Upper lobe of right lung (tissue), 1 donor: ENCODE measurements at places on chromosomes 11 and 22.

GRCh38 chr11:487571-488021, 19.4 kb downstream of the RNH1 start:
- H3K4me3 ChIP-seq, result no peak overlapping the region
- DNase-seq, result no peak
- no peaks in the 10 kb centered on the region for H3K4me1 ChIP-seq
- no peaks in the 10 kb centered on the region for H3K27me3 ChIP-seq

GRCh38 chr11:96160732-96161306, 182.2 kb downstream of the MAML2 start:
- no peak overlapping the region for H3K4me3 ChIP-seq
- no peaks in the 10 kb centered on the region for H3K27me3 ChIP-seq
- DNase-seq, result no peak
- H3K4me1 ChIP-seq, result peaks cover 21% of the 10 kb centered on the region
- H3K27ac ChIP-seq, result peak overlapping the region; percentile 33
- no peaks in the 10 kb centered on the region for H3K36me3 ChIP-seq

DNA sequence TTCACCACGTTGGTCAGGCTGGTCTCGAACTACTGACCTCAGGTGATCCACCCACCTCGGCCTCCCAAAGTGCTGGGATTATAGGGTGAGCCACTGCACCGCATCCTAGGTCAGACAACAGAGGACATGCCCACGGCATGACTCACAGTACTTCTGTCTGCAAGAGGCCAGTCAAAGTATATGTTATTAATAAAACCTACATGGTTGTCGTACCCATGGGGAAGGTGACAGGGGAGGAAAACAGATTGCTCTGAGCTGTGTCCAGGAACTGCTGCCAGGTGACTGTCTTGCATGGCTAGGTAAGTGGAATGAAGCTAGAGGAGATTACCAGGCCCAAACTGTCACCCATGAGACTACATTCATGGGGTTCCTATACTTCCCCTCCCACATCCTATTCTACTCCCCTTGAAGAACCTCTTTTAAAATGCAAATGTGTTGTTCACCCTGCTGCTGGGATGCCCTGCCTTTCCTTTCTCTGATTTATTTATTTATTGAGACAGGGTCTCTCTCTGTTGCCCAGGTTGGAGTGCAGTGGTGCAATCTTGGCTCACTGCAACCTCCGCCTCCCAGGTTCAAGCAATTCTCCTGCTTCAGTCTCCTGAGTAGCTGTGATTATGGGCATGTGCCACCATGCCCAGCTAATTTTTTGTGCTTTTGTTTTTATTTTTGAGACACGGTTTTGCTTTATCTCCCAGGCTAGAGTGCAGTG, 2.0 kb upstream of the NLRX1 start:
- peaks cover 5% of the 10 kb centered on the region for H3K4me1 ChIP-seq
- no peaks in the 10 kb centered on the region for H3K27me3 ChIP-seq
- DNase-seq, result no peak

- H3K4me1 ChIP-seq, result no peaks in the 10 kb centered on the region
- H3K36me3 ChIP-seq, result no peaks in the 10 kb centered on the region
- H3K27me3 ChIP-seq, result no peaks in the 10 kb centered on the region
These were observed 6.7 kb downstream of the SLC5A12 start for GRCh38 chr11:26715133-26715532.

DNA sequence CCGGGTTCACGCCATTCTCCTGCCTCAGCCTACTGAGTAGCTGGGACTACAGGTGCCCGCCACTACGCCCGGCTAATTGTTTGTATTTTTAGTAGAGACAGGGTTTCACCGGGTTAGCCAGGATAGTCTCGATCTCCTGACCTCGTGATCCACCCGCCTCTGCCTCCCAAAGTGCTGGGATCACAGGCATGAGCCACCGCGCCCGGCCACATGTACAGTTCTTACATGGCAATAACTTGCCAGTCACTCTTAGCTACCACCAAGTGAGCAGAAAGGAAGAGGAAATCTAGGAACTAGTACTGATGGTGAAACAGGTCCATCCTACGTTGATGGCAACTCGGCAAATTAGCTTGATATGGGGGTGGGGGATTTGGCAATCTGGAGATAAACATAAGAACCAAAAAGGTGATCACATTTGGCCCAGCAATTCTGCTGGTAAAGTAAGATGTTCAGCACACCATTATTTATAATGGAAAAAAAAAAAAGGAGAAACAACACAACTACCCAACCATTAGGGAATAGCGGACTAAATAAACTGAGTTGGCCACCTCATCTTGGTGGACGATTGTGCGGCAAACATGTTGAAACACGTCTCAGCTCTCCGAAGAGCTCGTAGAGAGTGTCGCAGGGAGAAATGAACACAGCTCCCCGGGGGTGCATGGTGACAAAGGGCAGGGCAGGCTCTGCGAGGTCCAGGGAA, 5.3 kb downstream of the NLRP6 start:
- peaks cover 74% of the 10 kb centered on the region for H3K27me3 ChIP-seq
- no peak overlapping the region for H3K27ac ChIP-seq
- no peaks in the 10 kb centered on the region for H3K36me3 ChIP-seq
- H3K4me1 ChIP-seq, result peaks cover 34% of the 10 kb centered on the region

DNA sequence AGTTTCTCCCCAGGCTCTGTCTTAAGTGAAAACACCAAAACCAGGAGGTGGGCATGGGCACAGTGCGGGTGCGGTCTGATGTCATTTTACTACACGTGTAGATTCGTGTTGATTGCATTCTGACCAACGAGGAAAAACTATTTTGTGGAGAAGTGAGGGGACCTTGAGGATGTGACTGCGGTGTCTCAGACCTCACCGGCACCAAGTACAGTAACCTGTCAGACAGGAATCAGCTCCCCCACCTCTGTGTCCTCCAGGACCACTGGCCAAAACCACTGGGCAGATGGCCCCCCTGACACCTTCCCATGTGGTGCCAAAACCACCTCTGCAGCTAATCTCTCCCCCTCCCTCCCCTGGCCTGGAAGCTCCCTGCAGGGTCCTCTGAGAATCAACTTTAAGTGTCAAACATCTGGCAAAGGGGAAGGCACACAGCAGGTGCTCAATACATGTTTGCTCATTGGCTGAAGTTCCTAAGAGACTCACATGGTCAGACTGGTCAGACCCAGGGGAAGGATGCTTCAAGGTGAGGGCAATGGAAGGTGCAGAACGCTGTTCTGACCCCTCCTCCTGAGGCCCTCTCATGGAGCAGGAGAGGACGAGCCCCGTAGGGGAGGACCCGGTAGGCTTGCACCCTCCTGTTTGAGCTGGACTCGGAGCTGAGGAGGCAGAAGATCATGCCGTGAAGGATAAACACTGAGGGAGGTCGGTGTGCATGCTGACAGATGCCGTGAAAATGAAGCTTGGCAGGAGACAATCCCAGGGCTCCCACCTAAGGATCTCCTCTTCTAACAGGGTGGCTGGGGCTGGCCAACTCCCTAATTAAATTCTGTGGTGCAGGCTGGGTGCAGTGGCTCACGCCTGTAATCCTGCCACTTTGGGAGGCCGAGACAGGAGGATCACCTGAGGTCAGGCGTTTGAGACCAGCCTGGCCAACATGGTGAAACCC, 129.9 kb downstream of the MPPED1 start:
- no peaks in the 10 kb centered on the region for H3K36me3 ChIP-seq
- no peak overlapping the region for H3K27ac ChIP-seq

- no peaks in the 10 kb centered on the region for H3K27me3 ChIP-seq
- peaks cover 16% of the 10 kb centered on the region for H3K4me1 ChIP-seq
- H3K36me3 ChIP-seq, result no peaks in the 10 kb centered on the region
- DNase-seq, result peak; percentile 53
- no peak overlapping the region for H3K27ac ChIP-seq
These were observed 18.2 kb downstream of the P2RY2 start for GRCh38 chr11:73236205-73236765.

DNA sequence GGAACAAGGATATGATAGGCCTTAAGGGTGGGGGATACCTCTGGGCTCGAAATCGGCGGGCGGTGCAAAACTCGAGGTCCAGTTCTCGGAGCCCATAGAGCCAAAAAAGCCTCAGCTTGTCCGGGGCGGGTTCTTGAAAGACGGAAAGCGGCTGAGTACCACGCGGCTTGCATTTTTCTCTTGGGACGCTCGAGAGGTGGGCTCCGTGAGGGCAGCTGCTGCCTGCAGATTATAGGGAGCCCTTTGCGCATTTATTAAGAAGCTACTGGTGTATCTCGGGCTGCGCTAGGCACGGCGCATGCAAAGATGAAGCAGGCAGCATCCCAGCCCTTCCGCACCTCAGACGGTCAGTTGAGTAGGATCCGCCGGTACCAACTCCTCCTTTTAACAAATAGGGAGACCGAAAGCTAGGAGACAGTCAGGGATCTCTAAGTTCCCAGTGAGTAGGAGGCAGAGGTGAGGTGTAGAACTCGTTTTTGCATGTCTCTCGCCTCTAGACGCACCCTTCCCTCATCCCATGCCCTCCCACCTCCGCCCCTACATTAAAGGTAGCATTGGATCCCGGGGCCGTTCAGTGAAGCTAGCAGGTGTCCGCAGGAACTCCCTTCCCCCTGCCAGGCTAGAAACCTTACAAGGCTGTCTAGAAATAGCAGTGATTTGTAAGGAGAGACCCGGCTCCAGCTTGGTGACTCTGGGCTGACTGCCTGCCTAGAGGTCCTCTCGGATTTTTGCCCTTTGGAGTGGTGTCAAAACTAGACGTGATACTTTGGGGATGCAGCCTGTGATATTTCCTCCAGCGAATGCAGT, 768 bp downstream of the LDHA start:
- H3K27ac ChIP-seq, result peak overlapping the region; percentile 90
- H3K36me3 ChIP-seq, result peaks cover 38% of the 10 kb centered on the region
- peak overlapping the region; percentile 88 for H3K4me3 ChIP-seq

DNA sequence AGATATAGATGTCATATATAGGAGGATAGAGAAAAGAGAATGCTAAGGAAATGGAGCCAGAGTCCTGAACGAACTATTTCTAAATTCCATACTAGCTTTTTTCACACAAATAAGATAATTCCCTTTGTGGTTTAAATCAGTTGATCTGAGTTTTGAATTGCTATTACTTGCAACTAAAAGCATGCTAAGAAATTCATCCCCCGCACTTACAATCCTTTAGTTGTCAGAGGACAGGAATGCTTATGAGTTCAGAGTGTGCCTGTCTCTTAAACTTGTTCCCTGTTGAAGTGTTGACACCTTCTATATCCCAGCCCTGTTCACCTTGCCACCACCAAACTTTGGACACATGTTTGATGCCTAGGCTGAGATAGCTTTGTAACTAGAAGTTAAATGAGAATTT, 406.2 kb downstream of the METTL15 start:
- no peak overlapping the region for H3K4me3 ChIP-seq
- H3K36me3 ChIP-seq, result no peaks in the 10 kb centered on the region
- no peak for DNase-seq
- no peak overlapping the region for H3K27ac ChIP-seq
- no peaks in the 10 kb centered on the region for H3K27me3 ChIP-seq

DNA sequence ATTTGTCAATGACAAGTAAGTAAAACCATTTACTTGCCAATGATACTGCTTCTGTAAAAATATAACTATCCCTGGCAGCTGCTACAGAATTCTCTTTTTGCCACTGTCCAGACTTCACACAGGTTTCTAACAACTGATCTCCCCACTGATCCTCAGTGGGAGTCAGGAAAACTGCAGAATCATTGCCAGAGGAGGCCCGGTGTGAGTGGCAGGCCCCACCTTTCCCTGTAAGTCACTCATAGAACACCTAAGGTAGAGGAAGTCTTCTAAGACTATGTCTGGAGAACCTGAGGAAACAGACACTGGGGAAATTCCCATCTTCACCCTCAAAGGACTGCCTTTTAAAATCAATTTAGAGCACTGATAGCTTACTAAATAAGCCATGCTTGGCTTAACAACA, 66.3 kb downstream of the ZC3H12C start:
- no peaks in the 10 kb centered on the region for H3K4me1 ChIP-seq
- no peak overlapping the region for H3K27ac ChIP-seq
- H3K4me3 ChIP-seq, result no peak overlapping the region
- no peak for DNase-seq
- peaks cover 34% of the 10 kb centered on the region for H3K36me3 ChIP-seq
- H3K27me3 ChIP-seq, result no peaks in the 10 kb centered on the region

DNA sequence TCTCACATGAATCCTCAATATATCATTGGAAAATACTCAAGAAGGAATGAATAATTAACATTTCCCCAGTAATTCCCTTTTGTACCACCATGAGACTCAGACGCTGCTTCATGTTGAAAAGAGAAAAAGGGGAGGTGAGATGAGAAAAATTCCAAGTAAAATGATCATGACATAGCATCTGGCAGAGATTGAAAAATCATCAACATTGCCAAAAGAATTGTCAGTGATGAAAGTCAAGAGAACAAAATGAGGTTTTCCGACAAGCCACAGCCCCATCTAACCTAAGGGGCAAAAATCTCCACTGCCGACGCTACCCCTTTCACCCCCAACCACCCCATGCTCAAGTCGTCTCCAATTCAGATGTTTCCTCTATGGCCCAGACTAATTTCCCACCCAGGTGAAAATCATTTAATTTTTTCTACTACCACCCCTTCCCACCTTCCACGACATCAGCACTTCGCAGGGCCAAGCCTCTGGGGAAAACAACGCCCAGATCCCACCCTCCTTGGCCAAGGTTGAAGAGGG, 1.2 kb downstream of the RAB6A start:
- H3K4me3 ChIP-seq, result peak overlapping the region; percentile 98
- H3K4me1 ChIP-seq, result peaks cover 23% of the 10 kb centered on the region
- no peaks in the 10 kb centered on the region for H3K27me3 ChIP-seq
- H3K36me3 ChIP-seq, result no peaks in the 10 kb centered on the region
- peak overlapping the region; percentile 98 for H3K27ac ChIP-seq
- no peak for DNase-seq

GRCh38 chr11:113563766-113564526, 88.7 kb upstream of the DRD2 start:
- no peaks in the 10 kb centered on the region for H3K36me3 ChIP-seq
- no peak overlapping the region for H3K4me3 ChIP-seq
- no peaks in the 10 kb centered on the region for H3K27me3 ChIP-seq

DNA sequence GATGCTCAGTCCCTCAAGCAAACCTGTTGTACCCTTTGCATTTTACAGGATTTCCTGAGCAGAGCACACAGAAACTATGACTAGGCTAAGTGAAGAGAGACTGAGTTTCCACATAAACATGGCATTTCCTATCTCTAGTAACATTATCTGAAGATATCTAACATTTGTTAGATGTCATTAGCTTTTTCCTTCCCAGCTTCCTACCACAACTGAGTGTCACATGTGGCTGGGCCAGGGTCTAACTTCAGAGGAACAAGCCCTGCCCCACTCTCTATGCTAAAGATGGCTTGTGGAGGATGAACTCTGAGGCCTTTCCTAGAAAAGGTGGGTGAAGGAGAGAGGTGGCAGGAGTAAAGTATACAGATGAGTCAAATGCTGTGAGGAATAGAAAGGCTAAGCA, 16.5 kb downstream of the C22orf42 start:
- H3K36me3 ChIP-seq, result no peaks in the 10 kb centered on the region
- DNase-seq, result no peak
- H3K4me1 ChIP-seq, result no peaks in the 10 kb centered on the region
- H3K27ac ChIP-seq, result no peak overlapping the region
- no peaks in the 10 kb centered on the region for H3K27me3 ChIP-seq

- no peak for DNase-seq
- H3K27me3 ChIP-seq, result no peaks in the 10 kb centered on the region
- no peak overlapping the region for H3K4me3 ChIP-seq
- no peaks in the 10 kb centered on the region for H3K4me1 ChIP-seq
- no peak overlapping the region for H3K27ac ChIP-seq
- H3K36me3 ChIP-seq, result no peaks in the 10 kb centered on the region
These were observed 92.8 kb downstream of the MYEOV start for GRCh38 chr11:69386594-69387408.

GRCh38 chr11:129021295-129021694, 78.6 kb upstream of the TP53AIP1 start:
- H3K27ac ChIP-seq, result no peak overlapping the region
- H3K4me3 ChIP-seq, result no peak overlapping the region
- no peaks in the 10 kb centered on the region for H3K27me3 ChIP-seq
- no peak for DNase-seq
- no peaks in the 10 kb centered on the region for H3K4me1 ChIP-seq

GRCh38 chr11:86507249-86507845, 132.7 kb downstream of the CCDC81 start:
- peaks cover under 1% of the 10 kb centered on the region for H3K4me1 ChIP-seq
- H3K4me3 ChIP-seq, result no peak overlapping the region
- H3K36me3 ChIP-seq, result no peaks in the 10 kb centered on the region
- DNase-seq, result no peak
